ENCODE measurements at places on chromosomes 16 and 17. TPM values are rescaled to one million over a fixed set of nuclear protein-coding genes. Genes with fewer than 3 reads are reported as not detected.

The SOST gene
- total RNA-seq = not detected

The LRRC37A3 gene
- 2.6 TPM for total RNA-seq

The CCDC57 gene
- 43.8 TPM for total RNA-seq

The TPSAB1 gene
- not detected for total RNA-seq

The CD300E gene
- total RNA-seq = not detected

The CACNB1 gene
- total RNA-seq = 12.3 TPM

The CFAP97D1 gene
- not detected for total RNA-seq

The NTN3 gene
- not detected for total RNA-seq

The KRT23 gene
- not detected for total RNA-seq
